Fibroblast of skin of right biceps (primary cell): ENCODE measurements at places on chromosomes 1 and 21.

DNA sequence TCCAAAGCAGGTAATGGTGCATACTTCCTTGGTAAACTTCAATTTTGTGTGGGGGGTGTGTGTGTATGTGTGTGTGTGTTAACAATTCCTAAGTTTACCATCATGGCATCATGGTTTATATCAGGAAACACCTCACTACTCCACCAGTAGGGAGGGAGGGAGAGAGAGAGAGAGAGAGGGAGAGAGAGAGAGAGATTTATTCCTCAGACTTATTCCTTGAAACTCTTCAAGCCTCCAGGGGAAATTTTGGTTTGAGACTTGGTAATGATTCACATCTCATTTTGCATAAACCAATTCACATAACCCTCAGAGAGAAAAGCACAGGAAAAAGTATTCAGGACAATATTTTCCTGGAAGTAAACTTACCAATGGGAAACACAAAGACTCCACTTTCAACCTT lies 115.0 kb downstream of the TTLL7 start:
- DNase-seq: no peak

GRCh38 chr1:111392460-111392945 lies 35.0 kb downstream of the OVGP1 start:
- DNase-seq: no peak

DNA sequence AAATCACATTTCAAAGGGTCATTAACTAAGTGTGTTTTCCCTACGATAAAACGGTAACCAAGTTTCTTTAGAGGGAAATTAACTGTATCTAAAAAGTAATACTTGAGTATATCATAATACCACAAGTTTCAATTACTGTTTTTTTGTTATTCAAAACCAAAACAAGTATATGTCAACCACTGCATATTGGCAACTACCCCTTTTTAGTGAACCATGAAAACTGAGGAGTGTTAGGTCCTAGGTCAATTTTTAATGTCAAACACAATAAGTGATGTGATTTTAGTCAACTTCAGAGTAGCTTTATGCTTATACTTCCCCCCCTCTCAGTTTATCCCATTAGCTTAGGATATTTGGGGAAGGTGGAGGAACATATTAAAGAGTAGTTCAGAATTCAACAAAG lies 10.4 kb downstream of the NSL1 start:
- DNase-seq: no peak

DNA sequence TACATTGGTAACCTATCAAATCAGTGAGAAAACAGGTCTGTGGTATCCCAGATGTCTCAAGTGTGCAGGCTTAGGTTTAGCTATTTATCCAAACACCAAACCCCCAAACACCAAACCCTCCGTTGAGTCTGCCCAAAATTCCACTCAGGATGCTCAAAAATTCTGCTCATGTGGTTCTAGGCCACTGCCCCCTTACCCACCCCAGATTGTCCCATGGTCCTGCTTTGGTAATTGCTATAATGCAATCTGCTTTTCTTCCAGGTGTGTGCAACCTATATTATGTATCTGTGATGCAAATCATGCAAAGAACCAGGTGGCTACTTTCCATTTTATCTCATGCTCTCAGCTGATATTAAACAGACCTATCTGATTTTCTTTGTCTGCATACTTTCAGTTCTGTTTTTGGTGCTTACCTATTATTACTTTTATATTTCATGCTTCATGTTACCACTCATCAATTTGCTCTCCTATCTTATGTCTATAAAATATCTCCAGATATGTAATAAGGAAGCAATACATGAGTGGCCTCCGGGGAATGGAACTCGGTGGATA lies 123.7 kb downstream of the TOMM20 start:
- DNase-seq: no peak

GRCh38 chr1:151457911-151458801 lies 1.1 kb downstream of the POGZ start:
- peak; percentile 93 for DNase-seq

GRCh38 chr1:1510912-1511532 lies 940 bp upstream of the ATAD3A start:
- peak; percentile 35 for DNase-seq

GRCh38 chr1:158075078-158075477 lies 81.6 kb downstream of the KIRREL1 start:
- no peak for DNase-seq

DNA sequence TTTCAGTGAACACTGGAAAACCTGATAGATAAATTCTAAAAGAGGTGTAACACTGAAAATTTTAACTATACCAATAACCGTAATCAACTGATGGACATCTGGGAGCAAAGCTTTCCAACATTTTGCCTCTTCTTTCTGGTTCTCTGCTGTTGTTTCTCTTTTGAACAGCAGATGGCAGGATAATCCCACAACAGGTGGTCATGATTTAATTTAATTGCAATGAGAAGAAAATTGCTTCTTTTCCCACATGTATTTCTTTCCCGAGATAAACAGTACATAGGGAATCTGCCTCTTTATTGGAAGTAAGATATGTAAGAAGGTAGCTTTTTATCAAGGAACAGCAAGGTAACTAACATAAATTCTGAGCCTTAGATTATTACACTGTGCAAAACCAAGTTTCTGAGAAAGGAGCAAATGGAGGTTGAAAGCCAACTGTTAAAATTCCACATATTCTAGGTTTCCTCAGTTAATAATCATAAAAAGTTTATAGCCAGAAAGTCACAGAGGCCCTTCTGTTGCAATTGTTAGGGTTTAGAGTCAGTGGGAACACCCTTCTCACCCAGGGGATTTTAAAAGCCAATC lies 72.9 kb downstream of the RPS6KA1 start:
- DNase-seq: peak; percentile 64

GRCh38 chr21:35216996-35217395 lies 167.9 kb upstream of the RUNX1 start:
- no peak for DNase-seq

- DNase-seq: peak; percentile 59
These were observed 71.4 kb downstream of the FNBP1L start for GRCh38 chr1:93519199-93519829.

GRCh38 chr1:226578946-226579578 lies 30.5 kb downstream of the STUM start:
- no peak for DNase-seq

- DNase-seq: no peak
These were observed 54.9 kb upstream of the WLS start for GRCh38 chr1:68287241-68287640.
